ENCODE measurements at places on chromosomes 16 and 17.

- DNase-seq: no peak
These were observed 431 bp upstream of the PPM1E start for GRCh38 chr17:58755269-58755576.

- DNase-seq: no peak
These were observed 9.7 kb upstream of the SNF8 start for GRCh38 chr17:48954300-48954755.

DNA sequence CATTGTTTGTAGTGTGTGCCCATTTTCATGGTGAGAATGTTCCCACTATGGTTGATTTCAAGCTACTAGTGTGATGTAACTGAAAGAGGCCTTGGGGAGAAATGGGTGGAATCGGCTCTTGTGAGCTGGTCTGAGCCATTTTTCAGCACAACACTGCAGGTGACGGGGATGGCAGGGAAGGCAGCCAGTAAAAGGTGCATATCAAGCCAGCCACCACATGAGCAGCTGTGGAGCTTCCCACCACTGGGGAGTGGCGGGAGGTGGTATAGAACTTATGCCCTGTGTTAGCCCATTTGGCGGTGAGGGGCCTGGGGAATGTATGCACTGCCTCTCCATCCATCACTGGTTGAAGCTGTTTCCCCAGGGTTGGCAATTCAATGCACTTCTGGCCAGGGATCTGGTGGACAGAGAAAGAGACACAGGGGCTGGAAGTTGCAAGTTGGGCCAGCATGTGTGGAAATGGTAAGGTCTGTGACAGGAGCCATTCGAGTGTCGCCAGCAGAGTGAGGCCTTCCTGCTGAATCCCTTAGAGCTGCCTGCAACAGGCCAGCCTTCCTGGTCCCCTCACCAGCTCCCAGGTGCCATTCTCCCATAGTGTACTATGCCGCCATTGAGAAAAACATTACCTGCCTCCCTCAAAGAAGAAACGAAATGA, 31.7 kb upstream of the BRD7 start:
- no peak for DNase-seq

GRCh38 chr16:71885261-71885650, 1.3 kb upstream of the ZNF821 start:
- DNase-seq: no peak

- DNase-seq: no peak
These were observed 21.7 kb downstream of the MILR1 start for GRCh38 chr17:64470625-64471024.

- DNase-seq: no peak
These were observed 2.4 kb downstream of the PABPN1L start for GRCh38 chr16:88864099-88864498.

DNA sequence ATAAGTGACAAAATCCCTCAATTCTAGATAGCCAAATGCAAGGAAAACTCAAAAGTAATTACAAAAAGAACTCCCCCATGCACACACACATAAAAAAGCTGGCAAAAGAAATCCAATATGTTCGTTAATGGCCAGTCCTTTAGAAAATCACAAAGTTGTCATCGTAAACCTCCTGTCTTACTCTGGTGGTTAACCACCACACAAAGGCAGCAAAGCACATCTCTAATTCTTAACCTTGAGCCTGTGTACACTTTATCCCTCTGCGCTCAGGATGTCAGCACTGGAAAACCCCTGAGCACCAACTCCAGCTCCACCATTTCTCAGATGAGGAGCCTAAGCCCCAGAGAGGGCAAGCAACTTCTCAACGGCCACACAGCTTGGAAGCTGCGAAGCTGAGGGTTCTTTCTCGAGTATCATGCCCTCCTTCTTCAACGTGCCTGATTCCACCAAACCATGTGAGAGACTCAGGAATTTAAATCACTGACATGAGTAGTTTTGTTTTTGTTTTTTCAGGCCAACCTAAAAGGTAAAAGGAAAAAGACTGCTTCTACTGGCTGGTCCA, 72.5 kb downstream of the C16orf95 start:
- no peak for DNase-seq

- no peak for DNase-seq
These were observed 46.1 kb upstream of the MYOCD start for GRCh38 chr17:12619459-12620199.

Data from GM19239 (cell line).